Activated T-helper 1 cell treated with anti-CD3 and anti-CD28 coated beads, Interleukin-2, amount 50 U/mL, for 16 hours (primary cell): ENCODE measurements at places on chromosomes 12 and 14.

GRCh38 chr14:85438481-85438942 is 91.4 kb upstream of the FLRT2 start:
- no peak for DNase-seq

DNA sequence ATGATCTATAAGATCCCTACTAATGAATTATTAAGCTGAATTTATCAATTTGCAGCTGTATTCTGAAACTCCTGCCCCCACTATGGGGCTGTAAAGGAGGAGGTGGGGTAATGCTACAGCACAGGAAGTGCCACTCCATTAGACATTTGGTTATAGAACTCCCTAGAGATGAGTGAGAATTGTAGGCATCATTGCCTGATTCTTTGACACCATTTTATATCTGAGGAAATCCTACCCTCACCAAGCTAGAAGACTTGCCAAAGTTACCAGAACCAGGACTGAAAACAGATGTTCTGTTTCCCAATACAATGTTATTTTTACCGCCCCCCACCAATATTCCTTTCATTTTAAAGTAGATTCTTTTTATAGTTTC is 182.4 kb downstream of the EGLN3 start:
- no peak for DNase-seq

DNA sequence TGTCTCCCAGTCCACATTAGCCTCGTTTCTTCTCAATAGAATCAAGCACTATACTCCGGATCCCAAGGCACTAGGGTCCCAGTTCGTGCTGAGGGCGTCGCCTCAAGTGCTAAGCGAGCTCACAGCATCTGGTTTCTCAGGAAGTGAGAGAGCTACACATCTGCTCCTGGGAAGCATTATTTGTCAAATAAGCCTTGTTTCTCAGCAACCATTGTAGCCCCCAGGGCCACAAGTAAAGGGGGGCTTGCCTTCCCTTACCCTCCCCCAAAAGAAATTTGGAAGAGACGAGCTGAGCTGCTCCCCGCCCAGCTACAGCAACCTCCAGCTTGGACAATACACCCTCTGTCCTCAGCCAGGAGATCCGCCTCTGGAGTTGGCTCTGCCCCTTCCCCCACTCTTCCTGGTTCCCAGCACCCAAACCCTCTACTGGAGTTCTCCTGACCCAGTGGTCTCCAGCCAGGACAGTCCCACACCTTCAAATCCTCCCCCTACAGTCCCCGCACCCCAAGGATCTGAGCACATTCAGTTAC is 5.7 kb upstream of the TNS2 start:
- DNase-seq, result no peak

- no peak for DNase-seq
Observed at GRCh38 chr12:129704232-129704830, 199.5 kb downstream of the TMEM132D start.

GRCh38 chr14:60975551-60975950 is 5.3 kb downstream of the TRMT5 start:
- DNase-seq, result no peak

- no peak for DNase-seq
Observed at GRCh38 chr14:76957224-76957891, 71.2 kb downstream of the IRF2BPL start.
